Right lung (tissue), 10 donors: ENCODE measurements at places on chromosomes 1 and 21.
A peak's percentile ranks its signal among the peaks of the same experiment; 100 is the strongest.

GRCh38 chr1:147807405-147807804 is 47.0 kb upstream of the GJA5 start:
- no peak for DNase-seq

GRCh38 chr1:185694081-185694480 is 40.1 kb upstream of the HMCN1 start:
- DNase-seq = no peak

- DNase-seq = no peak
Measured at GRCh38 chr1:234000557-234001041, 96.1 kb downstream of the SLC35F3 start.

DNA sequence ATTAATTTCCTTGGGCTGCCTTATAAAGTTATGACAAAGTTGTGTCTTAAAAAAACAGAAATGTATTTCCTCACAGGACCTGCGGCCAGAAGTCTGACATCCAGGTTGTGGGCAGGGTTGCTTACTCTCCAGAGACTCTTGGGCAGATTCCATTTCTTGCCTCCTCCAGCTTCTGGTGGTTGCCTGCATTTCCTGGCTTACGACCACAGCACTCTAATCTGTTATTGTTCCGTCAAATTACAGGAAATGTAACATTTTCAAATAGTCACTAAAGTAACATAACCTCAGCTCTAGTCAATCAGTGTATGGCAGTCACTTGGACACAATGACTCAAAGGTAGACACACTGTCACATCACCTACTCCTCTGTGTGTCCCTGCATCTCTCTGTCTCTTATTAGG is 226.8 kb downstream of the DNAH14 start:
- DNase-seq = no peak

DNA sequence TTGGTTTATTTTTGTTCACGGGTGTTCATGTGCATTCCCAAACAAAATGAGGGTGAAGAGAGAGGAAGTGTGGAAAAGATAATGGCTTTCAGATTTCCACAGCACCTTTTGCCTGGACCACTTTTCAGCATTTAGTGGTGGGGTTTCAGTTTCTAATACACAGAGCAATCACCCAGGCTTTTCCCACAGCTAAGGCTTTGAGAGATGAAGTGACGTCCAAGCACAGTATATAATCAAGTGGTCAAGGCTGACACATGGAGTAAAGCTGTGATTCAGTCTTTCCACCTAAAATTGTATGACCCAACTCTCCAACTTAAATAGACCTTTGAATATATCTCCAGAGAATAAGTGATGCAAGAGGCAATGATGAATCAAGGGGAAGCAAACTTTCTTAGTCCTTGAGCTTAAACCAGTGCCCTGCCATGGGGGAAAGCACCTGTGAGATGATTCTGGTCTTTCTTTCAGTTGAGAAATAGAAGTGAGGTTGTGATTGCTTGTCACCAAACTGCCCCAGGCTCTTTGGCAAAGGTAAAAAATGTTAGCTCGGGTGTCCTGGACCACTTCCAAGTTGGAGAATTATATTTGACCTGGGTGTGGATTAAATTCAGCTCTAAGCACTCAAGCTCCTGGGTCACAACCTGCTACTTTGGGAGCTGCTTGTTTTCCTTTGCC is 2.4 kb upstream of the PIK3R3 start:
- DNase-seq = no peak

- DNase-seq = no peak
Measured at GRCh38 chr1:40383488-40384412, 10.2 kb downstream of the SMAP2 start.

GRCh38 chr1:25996966-25997827 is 666 bp downstream of the PAFAH2 start:
- no peak for DNase-seq

GRCh38 chr1:238063454-238063853 is 172.7 kb upstream of the ZP4 start:
- no peak for DNase-seq

DNA sequence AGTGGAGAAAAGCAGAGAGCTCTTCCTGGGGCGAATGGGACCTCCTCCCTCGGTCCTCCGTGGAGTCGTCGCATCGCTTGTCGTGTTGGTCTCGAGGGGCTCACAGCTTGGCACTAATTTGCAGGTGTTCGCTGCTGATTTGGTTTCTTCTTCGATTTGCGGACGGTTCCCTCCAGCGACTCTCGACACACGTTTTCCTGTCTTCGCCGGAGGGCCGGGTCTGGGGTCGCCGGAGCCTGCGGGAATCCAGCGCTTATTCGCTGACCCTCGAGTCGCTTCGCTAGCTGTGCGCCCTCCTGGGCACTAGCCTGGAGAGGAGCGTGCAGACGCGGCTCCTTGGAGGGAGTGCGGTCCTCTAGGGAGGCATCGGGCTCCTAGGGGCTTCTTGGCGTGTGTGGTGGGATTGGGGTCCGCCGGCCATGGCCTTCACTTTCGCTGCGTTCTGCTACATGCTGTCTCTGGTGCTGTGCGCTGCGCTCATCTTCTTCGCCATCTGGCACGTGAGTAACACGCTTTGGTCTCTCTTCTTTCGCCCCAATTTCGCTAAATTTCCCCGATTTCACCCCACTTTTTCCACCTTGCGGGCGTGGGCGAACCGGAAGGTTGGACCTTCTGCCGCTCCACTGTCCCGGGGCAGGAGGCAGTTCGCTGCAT is 766 bp downstream of the CNIH3 start:
- DNase-seq = no peak

GRCh38 chr1:10459184-10459583 is 9.4 kb downstream of the CORT start:
- DNase-seq = no peak

GRCh38 chr21:29763674-29764073 is 176.1 kb downstream of the GRIK1 start:
- DNase-seq = no peak

GRCh38 chr1:192966073-192966472 is 93.1 kb downstream of the UCHL5 start:
- DNase-seq = no peak

- no peak for DNase-seq
Measured at GRCh38 chr1:232476538-232476950, 153.4 kb downstream of the SIPA1L2 start.

DNA sequence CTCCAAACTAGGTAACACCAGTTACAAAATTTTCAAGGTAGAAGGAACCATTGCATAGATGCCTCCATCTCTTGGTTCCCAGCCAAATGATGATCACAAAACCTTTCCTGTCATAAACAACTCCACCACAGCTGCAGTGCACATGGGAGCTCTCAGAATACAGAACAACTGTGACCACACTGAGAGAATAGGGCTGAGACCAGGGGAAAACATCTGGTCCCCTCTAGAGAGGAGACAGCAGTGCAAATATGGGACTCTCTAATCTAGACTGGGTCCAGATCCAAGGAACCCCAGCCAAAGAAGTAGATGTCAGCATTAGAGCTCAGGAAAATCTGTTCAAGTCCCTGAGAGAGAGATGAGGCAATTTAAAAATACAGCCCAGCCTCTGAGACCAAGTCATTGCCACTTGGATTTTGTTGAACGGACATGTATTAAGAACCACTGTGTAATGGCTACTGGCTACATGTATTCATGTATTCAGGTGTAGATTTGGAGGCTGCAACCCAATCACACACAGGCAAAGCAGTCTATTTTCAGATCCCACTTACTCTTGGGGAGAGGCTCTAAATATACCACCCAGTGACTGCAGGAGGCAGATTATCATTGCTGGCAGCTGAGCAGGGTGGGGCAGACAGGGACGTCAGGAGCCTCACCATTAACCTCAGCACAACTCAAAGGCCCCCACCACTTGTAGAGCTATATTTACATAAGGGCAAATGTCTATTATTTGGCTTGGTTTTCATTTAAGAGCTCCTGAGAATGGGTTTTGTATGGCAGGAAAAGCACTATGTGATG is 7.6 kb upstream of the RXRG start:
- DNase-seq = no peak

GRCh38 chr1:200724064-200724463 is 14.6 kb upstream of the CAMSAP2 start:
- no peak for DNase-seq

GRCh38 chr1:38860454-38860795 is 853 bp upstream of the RRAGC start:
- no peak for DNase-seq

DNA sequence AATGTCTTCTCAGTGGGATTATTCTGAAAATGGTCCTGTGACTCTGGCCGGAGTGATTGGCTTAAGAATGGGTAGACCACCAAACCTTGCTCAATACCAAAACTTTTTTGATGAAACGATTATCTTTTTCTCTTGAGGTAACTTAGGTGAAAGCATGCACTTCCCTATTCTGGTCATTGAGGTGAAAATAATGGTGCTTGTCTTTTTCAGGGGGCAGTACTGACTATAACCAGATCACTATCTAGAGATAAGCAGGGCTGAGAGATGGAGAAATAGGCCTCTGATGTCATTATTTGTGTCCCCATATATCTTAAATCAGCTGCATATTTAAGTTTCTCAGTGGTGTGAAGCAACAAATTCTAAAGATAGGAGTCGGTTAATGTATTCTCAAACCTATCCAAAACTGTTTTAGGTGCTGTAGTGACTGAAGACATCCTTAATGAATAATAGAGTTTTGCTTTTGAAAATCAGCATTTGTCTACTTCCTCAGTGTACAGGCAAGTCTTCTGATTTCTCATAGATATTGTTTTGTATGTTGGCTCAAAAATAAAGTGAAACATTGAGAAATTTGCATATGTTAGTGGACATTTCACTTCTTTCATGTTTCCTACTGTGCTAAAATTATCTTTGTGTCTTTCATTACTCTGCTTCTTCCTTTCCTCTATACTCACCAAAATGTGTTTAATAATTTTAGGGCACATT is 735.3 kb upstream of the ADGRL4 start:
- DNase-seq = no peak

DNA sequence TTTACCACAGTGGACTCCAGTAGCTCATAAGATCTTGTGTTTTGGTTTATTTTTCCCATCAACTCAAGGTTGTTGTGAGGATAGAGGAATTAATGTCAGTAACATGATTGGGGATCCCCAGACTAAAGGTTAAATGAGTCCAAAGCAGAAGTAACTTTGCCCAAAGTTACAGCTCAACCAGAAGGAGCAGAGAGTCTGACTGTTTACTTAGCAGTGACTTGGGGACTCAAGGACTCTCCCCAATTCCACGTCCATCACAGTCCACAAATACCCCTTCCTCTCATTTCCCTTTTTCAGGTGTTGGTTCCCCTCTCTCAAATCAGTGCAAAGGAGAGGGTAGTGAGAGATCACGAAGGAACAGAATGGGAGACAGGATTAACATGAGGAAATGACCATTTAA is 4.0 kb upstream of the ETV3 start:
- DNase-seq = no peak

GRCh38 chr1:205360891-205361290 is 4.2 kb upstream of the KLHDC8A start:
- DNase-seq = no peak

DNA sequence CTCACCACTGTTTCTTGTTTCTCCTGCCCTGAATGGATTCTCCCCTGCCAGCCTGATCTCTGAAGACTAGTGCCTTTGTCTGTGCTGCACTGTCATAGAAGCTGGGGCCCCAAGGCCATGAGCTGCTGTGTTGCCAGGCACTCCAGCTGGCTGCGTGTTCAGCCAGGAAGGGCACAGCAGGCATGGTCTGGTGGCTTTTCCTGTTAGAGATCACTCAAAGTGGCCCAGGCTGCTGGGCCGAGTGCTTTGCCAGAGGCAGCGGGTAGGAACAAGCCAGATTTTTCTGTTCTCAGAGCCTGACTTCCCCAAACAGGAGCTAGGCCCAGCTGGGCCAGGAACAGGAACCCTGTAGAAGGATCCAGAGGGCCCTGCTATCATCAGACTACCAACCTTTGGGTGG is 5.2 kb downstream of the ADPRS start:
- DNase-seq = no peak

DNA sequence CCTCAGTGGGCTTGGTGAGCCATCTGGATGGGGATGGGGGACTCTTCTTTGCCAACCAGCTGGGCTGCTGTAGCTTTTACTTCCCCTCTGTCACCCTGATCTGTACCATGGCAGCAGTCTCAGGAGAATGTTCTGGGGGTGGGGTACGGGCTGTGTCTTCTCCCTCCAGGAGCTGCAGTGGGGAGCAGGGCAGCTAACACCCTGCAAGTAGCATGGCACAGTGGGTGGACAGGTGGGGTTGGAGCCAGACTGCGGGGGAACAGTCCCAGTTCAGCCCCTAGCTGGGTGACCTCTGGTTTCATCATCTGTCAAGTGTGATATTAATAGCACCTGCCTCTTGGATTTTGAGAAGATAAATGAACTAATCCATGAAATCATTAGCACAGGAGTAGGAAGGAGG is 3.1 kb downstream of the NFASC start:
- no peak for DNase-seq

GRCh38 chr1:27357281-27358037 is 9.3 kb downstream of the MAP3K6 start:
- DNase-seq = peak; percentile 53

GRCh38 chr1:194045416-194045815 is 859.0 kb upstream of the B3GALT2 start:
- no peak for DNase-seq

- no peak for DNase-seq
Measured at GRCh38 chr1:246338098-246338497, 169.0 kb downstream of the SMYD3 start.
